ENCODE measurements at places on chromosomes 13 and 19.

- no peak for DNase-seq
Observed at GRCh38 chr19:10395003-10395402, 8.3 kb downstream of the CDC37 start.

DNA sequence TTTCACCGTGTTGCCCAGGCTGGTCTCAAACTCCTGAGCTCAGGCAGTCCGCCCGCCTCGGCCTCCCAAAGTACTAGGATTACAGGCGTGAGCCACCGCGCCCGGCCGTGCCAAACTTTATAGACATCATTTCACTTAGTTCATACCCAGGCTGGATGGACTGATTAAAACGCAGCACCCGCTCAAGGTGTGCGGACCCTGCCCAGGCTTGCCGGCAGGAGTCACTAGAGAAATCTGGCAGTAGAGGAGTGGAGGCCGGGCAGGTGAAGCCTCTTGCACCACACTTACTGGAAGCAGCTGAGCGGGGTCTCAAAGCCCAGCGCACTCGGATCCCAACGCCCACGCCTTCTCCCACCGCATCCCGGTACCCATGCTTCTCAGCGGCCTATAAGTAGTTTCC is 11.4 kb downstream of the PTGIR start:
- no peak for DNase-seq

DNA sequence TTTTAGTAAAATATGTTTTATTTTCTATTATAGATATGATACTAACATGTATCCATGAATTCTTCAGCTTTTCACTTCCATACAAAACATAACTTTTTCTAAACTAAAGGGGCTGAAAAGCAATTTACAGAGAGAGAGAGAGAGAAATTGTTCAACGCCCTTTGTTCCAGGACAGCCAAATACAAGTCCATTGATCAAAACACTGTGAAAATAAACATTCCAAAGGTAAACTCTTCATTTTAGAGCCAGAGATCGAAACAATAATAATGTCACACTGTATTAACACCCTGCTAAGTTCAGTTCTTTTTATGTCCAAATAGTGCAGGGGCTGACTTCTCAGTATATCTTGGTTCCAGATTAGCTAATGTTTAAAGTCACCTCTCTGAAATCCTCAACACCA is 516.2 kb upstream of the ATXN8OS start:
- DNase-seq = no peak

DNA sequence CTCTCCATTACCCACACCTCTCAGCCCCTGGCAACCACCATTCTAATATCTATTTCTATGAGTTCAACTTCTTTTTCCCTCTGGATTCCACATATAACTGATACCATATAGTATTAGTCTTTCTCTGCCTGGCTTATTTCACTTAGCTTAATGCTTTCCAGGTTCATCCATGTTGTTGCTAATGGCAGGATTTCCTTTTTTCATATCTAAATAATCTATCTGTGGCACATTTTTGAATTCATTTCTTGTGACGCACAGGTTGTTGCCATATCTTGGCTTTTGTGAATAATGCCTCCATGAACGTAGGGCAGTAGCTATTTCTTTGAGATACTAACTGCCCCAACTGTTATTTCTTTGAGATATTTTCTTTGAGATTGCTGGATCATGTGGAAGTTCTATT is 235.6 kb downstream of the SPRY2 start:
- DNase-seq = no peak

GRCh38 chr13:73741111-73741510 is 393.1 kb downstream of the KLF12 start:
- no peak for DNase-seq

GRCh38 chr19:15587663-15588062 is 27.4 kb upstream of the CYP4F8 start:
- peak; percentile 10 for DNase-seq

DNA sequence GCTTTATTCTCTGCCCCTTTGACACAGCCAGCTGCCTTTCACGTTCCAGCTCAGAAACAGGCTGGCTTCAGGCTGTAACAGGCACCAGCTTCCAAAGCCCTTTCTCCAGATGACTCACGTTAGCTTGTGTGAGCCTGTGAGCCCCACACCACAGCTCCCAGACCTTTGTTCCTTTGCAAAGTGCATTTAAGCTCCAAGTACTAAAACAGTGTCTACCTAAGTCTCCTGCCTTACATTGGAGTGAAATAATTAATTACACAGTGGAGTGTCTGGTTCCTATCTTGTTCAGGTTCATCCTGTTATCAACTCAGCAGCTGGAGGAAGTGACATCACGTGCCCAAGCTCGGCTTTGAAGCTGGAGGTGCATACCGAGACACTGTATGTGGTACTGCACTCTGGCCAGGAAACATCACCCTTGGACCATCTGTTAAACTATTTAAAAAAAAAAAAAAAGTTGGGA is 475.8 kb downstream of the FOXO1 start:
- DNase-seq = peak; percentile 75

GRCh38 chr19:771332-771785 is 20.4 kb downstream of the MISP start:
- DNase-seq = no peak
